B cell (primary cell): ENCODE measurements at places on chromosomes 4 and X. TPM values are rescaled to one million over a fixed set of nuclear protein-coding genes. Genes with fewer than 3 reads are reported as not detected.

GRCh38 chr4:971666-972500 is 1.5 kb downstream of the DGKQ start:
- DNase-seq = peak; percentile 14

- no peak for DNase-seq
Measured at GRCh38 chr4:185590982-185591381, 55.7 kb upstream of the PDLIM3 start.

DNA sequence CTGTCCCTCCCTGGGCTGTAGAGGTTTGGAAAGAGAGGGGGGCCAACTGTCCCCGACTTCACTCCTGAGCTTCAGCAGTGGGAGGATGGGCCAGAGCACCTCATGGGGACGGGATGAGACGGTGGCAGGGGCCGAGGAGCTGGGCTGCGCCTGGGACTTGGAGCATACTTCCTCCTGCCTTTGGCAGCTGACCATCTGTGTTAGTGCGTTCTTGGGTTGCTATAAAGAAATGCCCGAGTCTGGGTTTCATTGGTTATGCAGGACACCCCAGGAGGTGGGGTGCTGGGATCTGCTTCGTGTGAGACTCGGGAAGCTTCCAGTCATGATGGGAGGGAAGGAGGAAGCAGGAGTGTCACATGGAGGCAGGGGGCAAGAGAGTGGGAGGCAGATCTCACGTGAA is 7.4 kb downstream of the PSAPL1 start:
- no peak for DNase-seq

Gene RNF212
- 3.8 and 5.9 TPM in 2 replicates for total RNA-seq

DNA sequence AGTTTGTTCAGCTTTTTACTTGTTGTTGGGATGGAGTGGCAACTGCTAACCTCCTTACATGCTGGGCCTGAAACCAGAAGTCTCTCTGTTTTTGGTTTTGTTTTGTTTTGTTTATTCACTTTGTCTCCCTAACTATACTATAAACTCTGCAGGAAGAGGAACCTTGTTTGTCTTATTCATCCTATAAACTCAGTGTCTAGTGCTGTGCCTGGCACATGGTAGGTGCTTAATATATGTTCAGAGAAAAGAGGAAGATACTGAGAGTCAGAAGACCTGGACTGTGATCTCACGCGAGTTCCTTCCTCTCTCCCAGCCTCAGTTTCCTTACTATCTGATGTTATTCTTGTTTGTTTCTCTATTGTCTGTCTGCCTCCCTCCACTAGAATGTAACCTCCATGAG is 71.3 kb downstream of the PRPS1 start:
- DNase-seq = no peak

DNA sequence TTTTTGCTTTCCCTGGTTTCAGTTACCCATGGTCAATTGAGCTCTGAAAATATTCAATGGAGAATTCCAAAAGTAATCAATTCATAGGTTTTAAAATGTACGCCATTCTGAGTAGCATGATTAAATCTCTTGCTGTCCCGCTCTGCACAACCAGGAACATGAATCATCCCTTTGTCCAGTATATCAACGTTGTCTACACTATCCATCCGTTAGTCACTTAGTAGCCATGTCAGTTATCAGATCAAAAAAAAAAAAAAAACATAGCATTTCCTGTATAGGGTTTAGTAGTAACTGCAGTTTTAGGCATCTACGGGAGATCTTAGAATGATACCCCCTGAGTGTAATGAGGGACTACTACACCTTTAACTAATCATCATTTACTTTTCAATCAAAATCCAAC is 15.1 kb downstream of the LAMP2 start:
- no peak for DNase-seq

Gene ERVMER34-1
- total RNA-seq = not detected in 2 replicates

DNA sequence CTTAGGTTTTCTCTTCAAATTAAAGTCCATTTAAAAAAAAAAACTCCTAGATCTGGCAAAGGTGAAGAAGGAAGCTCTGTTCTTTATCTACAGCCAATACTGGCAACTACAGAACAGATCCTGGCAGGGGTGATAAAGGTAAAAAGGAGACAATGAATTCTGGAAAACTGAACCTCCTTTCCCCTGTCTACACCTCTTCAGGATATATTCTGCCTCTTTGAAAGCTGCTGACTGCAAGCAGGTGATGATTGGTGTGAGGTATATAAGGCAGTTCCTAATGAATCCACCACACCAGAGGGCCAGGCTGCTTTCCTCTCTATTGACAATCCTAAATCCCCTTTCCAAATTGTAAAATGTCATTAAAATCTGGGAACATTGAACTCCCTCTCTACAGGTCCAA is 370.1 kb downstream of the PPP3CA start:
- DNase-seq = no peak

DNA sequence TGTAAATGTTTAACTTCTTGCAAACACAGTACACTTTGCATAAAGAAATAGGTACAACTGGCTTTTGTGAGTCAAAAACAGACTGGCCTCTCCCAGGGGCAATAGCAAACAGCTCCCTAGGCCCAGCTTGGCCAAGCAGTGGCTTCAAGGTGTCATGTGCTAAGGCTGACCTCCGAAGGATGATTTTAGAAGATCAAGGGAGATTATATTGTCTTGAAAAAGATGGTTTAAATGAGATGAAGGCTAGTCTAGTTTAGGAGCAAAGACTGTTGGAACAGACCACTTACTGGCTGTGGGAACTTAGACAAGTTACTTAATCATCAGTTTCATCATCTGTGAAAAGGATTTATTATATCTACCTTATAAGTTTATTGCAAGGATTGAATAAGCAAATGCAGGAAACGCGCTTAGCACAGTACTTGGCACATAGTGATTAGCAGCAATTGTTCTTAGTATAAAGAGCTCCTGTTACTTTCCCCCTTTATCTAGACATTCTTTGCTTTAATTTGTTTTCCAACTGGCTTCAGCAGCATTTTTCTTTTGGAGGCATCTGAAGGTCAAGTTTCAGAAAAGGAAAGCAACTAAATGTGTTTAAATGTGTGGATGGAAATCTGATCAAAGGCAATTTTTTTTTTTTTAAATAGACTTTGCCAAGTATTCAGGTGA is 17.2 kb downstream of the ANXA3 start:
- no peak for DNase-seq

Gene OPN1LW
- total RNA-seq = not detected in 2 replicates

DNA sequence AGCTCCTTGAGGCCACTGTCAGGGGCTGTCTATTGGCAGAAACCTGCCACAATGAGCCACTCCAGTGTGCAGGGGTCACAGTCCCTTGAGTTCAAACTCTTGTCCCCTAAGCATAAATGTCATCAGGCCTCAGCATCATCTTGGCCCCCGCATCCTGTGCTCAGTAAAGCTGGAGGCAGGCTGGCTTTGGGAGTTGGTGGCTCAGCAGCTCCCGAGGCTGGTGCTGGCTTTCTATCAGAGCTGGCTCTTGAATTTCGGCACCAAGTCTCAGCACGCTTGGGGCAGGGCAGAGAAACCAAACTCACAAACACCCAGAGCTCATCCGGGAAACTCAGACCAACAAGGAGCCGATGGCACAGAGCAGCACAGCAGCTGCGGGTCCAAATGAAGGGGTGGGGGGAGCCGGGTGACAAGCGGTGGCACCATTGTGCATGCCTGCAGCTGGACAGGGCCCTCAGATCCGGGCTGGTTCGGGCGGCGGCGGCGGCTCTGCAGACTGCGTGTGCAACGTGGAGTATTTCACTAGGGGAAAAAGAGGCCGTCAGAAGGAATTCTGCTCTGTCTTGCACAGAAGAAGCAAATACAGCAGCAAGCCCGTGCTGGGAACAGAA is 75.5 kb downstream of the MTMR1 start:
- DNase-seq = no peak

DNA sequence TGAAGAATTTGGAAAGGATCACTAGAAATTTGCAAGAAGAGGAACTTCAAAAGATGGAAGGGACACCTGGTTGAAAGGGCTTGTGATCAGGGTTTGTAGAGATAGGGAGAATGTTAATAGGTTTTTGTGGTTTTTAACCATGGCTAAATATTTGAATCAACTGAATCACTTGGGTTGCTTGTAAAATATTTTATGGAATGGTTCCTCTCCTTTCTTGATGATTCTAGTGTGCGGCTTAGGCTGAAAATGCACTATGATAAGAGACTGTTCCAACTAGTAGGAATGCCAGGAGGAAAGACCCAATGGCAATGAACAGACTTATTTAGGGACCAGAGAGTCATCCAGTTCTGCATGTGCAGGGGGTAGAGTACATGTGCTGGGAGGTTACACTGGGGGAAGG is 408.2 kb downstream of the ARHGAP24 start:
- DNase-seq = no peak

Gene PAGE2B
- 0.67 TPM in 1 of 2 replicates, not detected in the other for total RNA-seq

DNA sequence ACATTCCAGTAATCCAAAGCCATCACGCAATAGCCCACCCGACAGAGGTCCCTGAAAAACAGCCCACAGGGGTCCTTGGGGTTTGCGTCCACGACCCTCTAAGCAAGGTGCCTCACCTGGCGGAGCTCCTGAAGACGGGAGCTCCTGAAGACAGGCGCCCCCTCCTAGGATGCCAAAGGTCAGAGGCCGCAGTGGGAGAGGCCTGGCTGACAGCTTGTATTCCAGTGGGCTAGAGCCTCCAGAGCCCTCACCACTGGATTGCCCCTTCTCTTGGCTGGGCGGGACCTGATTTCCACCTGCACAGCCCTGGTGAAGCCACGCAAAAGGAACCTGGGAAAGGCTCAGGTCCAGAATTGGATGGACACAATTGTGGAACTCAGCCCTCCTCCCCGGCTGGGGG is 29.7 kb upstream of the WFS1 start:
- DNase-seq = no peak

DNA sequence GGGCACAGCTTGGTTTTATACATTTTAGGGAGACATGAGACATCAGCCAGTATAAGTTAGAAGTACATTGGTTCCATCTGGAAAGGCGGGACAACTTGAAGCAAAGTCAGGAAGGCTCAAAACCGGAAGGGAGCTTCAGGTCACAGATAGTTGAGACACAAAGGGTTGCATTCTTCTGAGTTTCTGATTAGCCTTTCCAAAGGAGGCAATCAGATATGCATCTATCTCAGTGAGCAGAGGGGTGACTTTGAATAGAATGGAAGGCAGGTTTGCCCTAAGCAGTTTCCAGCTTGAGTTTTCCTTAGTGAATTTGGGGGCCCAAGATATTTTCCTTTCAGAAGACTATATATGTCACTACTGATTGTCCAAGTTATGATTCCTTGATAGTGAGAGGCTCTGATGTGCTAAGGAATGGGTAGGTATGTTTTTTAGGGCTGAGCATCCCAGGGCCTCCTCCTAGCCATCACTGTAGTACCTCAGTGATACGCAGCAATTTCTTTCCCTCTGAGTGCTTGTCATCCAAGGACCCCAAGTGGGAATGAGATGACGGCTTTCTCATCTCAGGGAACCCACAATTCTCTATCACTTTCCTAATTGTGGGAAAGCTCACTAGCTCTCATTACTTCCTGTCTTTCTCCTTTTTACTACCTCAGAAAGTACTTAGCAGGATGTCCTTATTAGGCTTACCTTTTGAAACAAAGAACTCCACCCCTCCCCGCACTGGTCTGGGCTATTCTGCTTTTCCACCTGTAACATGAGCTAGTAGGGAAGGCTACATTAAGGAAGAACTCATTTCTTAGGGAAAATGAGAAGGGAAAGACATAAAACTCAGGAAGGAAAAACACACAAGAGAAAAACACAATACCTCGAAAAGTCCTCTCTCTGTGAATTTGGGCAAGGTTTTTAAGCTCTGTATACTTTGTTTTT is 632.7 kb downstream of the RAPGEF2 start:
- no peak for DNase-seq

DNA sequence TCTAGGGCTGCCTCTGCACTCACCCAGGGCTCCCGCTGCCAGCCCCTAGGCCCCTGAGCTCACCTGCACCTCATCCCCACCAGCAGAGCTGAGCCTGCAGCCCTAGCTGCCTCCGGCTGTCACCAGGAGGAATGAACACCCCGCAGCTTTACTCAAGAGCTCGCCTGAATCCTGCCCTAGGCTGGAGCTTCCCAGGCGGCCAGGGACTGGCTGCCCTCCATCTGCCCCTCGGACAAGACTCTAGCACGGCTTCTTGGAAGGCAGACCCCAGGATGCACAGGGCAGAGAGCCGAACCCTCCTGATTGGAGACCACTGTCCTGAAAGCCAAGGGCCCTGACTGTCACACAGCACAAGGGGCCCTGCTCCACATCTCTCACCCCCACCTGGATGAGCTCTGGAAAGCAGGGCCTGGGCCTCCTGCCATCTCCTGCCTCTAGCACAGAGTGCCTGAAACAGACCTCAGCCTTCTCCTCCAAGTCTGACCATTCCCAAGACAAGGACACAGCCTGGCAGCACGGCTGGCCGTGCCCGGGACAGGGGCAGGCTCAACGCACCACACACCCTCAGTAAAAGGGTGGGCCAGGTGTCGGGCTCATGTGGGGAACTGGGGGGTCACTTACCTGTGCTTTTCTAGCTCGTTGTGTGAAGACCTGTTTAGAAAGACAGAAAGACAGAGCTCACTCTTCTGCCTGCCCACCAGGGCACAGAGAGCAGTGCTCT is 4.4 kb downstream of the MXD4 start:
- DNase-seq = no peak

GRCh38 chr4:15853345-15853744 is 75.2 kb downstream of the CD38 start:
- no peak for DNase-seq

GRCh38 chr4:182770259-182770995 is 146.8 kb downstream of the DCTD start:
- DNase-seq = no peak

DNA sequence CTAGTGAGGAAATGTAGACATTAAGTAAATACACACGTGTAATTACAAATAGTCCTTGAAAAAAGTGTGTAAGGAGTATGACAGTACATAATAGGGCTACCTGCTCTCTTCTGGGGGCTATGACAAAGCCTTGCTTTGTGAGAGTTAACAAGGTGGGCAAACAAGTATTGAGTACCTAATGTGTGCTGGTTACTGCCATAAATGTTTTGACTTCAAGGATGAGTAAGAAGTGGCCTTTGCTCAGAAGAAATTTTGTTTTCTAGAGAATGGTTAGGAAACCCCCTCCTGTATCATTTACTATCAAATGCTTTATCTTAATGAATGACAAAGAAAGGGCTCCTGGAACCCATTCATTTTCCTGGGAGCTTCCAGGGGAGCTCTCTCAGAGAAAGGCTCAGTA is 167.0 kb upstream of the CASK start:
- no peak for DNase-seq

DNA sequence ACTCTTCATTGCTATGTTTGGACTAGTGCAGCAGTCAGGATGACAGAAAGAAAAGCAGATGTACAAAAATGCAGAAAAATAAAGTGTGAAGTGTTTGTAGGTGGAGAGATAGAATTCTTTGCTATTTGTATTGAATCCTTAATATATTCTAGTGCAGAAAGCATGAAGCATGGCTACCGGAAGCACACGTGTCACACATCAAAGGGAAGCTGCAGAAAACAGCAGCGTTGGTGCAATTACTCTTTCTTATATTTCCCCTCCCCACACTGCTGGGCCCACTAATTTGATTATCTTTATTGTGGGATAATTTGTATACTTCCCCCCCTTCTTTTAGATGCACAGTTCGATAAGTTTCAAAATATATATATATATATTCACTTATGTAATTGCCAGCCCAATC is 35.9 kb upstream of the TAPT1 start:
- DNase-seq = peak; percentile 43
